GM13976 (cell line): ENCODE measurements at places on chromosomes 4 and X.

GRCh38 chr4:28508636-28509035 lies 1648.0 kb downstream of the STIM2 start:
- DNase-seq: no peak

GRCh38 chr4:54661686-54662085 lies 3.9 kb downstream of the KIT start:
- DNase-seq: no peak

DNA sequence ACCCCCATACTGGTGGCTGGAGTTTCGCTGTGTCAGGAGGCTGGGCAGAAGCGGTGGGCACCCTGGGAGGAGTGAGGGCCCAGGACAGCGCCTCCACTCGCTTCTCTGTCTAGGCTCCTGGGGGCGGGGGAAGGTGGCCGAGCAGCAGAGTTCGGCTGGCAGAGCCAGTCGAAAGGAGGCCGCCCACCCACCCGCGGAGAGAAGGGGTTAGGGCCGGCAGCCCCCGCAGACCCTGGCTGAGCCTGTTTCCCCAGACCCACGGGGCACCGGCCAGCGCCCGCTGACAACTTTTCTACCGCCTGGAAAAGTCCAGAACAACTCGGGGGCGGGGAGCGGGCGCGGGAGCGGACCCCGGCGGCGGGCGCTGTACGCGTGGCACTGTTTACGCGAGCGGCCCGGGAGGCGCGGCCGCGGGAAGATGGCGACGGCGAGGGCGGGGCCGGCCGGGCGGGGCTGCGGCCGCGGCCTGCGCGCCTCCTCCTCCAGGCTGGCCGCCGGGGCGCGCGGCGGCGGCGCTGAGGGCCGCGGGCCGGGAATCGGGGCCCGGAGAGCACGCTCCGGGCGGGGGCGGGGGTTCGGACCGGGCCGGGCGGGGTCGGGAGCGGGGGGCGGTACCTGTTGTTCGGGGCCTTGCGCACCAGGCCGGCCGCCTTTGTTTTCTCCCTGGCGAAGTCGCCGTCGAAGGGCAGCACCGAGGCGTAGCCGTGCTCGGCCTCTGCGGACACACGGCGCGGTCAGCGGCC lies 628 bp downstream of the MXD4 start:
- DNase-seq: peak; percentile 83

DNA sequence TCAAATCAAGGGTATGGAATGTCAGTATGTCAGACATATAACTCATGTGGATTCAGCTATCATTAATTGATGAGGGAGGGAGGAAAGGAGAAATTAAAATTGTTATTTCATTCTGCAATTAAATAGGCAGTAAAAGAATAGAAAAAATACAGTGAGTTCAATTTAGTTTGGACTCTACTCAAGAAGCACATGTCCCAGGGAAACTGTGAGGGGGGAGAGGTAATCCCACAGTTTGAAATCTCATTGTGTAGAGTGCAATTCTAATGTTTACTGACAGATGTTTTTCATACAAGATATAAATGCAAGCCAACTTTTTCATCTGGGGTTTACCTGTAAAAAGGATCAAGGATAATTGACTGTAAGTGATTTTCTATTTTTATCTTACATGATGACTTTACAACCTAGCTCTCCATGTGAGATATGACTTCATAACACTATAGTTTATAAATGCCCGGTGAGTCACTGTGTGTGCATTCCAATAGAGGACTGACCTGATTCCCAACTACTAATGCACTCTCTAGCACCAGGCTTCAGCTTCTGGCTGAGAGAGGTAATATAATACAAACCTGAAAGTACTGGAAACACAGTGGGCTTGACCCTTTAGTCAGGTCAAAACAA lies 35.2 kb upstream of the SCD5 start:
- DNase-seq: no peak

GRCh38 chr4:153781717-153782416 lies 7.0 kb downstream of the SFRP2 start:
- DNase-seq: no peak
